ENCODE measurements at places on chromosomes 2 and 18. TPM values are rescaled to one million over a fixed set of nuclear protein-coding genes. Genes with fewer than 3 reads are reported as not detected.
A peak's percentile ranks its signal among the peaks of the same experiment; 100 is the strongest.

The PROM2 gene
- total RNA-seq, result 0.82 TPM

DNA sequence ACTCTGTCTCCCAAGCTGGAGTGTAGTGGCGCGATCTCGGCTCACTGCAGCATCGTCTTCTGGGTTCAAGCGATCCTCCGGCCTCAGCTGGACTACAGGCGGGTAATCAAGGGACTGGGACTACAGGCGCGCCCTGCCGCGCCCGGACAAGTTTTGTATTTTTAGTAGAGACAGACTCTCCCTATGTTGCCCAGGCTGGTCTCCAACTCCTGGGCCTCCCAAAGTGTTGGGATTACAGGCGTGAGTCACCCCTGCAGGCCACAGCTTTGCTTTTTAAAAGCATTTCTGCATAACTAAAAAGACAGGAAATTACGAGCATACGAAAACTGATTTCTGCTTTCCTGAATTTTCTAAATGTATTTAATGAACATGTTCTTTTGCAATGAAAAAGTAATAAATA lies 916 bp upstream of the OSBPL1A start:
- H3K4me3 ChIP-seq, result peak overlapping the region; percentile 87
- no peaks in the 10 kb centered on the region for H3K36me3 ChIP-seq
- DNase-seq, result no peak
- H3K27me3 ChIP-seq, result peaks cover 37% of the 10 kb centered on the region

GRCh38 chr2:151869291-151869690 lies 41.1 kb upstream of the ARL5A start:
- H3K36me3 ChIP-seq, result no peaks in the 10 kb centered on the region
- H3K27me3 ChIP-seq, result peaks cover 3% of the 10 kb centered on the region
- H3K27ac ChIP-seq, result no peak overlapping the region
- no peak overlapping the region for H3K4me3 ChIP-seq
- DNase-seq, result no peak

DNA sequence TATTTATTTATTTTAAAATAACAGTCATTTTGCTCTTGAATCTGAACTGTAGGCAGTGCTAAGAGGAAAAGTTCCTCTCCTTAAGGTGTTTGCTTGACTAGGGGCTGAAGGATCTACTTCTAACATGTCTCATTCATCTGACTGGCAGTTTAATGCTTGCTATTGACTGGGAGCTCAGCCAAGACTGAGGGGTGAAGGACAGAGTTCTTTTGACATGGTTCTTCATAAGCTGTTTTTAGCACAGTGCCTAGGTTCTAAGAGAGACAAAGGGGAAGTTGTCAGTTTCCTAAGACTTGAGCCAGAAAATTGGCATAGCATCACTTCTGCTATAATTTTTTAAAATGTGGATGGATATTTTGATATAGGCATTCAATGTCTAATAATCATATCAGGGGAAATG lies 73.0 kb downstream of the COMMD1 start:
- H3K27me3 ChIP-seq, result no peaks in the 10 kb centered on the region
- H3K27ac ChIP-seq, result no peak overlapping the region
- no peak overlapping the region for H3K4me3 ChIP-seq
- H3K4me1 ChIP-seq, result peaks cover 1% of the 10 kb centered on the region
- no peak for DNase-seq
- H3K36me3 ChIP-seq, result peaks cover 9% of the 10 kb centered on the region

DNA sequence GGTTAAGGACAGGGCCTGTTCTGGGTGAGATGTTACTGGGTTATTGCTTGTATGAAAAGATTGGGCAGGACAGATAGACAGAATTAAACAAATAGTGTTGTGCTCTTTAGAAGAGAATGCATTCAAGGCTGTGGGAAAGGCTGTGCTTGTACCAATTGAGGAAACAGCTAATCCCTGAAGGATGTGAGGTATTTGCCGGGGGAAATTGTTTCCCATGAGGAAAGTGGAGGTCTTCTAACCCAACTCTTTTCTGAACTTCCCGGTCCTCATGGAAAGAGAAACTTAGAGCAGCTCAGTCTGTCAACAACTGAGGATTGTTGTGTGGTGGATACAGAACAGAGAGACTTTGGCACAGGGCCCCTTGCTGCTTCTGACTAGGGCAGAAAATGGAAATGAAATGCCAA lies 9.5 kb downstream of the SLC1A4 start:
- peaks cover 29% of the 10 kb centered on the region for H3K36me3 ChIP-seq
- no peaks in the 10 kb centered on the region for H3K27me3 ChIP-seq
- H3K27ac ChIP-seq, result no peak overlapping the region
- no peak overlapping the region for H3K4me3 ChIP-seq
- H3K4me1 ChIP-seq, result peaks cover 28% of the 10 kb centered on the region

DNA sequence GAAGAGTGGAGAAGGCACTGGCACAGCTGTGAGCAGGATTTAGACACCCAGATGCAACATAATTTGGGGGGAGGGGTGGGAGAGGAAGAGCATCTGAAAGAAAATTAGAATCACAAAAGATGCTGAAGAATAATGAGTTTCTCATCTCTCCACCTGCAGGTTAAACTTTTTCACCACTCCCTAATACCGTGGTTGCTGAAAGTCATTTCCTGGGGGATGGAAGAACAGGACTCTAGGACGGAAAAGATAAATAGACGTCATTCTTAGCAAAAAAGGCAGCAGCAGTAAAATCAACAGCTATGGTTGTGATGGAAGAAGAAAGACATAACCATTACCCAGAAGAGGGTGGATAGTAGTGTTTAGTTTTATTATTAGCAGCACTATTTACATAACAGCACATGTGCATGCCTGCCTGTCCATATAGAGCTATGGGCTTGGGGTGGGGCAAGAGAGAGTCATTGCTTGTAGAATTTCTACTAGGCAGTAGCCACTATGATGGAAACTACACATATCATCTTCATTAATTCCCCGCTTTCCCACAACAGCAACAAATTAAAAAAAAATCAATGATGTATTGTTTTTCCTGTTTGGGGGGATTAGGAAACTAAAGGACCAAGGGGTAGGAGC lies 212.2 kb downstream of the TRIB2 start:
- DNase-seq, result no peak
- no peak overlapping the region for H3K27ac ChIP-seq
- no peaks in the 10 kb centered on the region for H3K36me3 ChIP-seq
- H3K4me1 ChIP-seq, result peaks cover 9% of the 10 kb centered on the region
- H3K27me3 ChIP-seq, result peaks cover 23% of the 10 kb centered on the region

DNA sequence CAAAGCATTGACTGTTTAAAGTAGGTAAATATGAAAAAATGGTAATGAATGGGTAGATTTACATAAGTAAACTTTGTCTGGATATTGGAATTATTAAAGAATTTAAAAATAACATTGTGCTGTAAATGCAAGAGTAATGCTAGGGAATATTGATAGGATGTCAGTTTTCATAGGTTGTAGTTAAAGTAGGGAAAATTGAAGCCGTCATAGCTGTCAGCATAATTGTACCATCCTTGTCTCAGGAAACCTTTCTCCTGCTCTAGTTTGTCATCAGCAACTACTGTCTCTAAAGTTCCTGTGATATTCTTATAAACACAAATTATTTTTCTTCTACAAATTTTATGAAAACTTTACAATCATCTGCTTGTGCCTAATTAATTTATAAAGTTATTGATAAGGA lies 10.1 kb upstream of the SPAG16 start:
- DNase-seq, result no peak
- no peak overlapping the region for H3K27ac ChIP-seq
- H3K36me3 ChIP-seq, result no peaks in the 10 kb centered on the region
- H3K4me3 ChIP-seq, result no peak overlapping the region

Measured in activated naive CD8-positive, alpha-beta T cell treated with anti-CD3 and anti-CD28 coated beads, Interleukin-2, amount 10 ng/mL, durations not matched to agents 7 days and 5 days (primary cell).